A673 (cell line): ENCODE measurements at places on chromosomes 3 and 15.
A peak's percentile ranks its signal among the peaks of the same experiment; 100 is the strongest.

GRCh38 chr3:134132961-134133360 is 103.2 kb upstream of the SLCO2A1 start:
- DNase-seq, result no peak

DNA sequence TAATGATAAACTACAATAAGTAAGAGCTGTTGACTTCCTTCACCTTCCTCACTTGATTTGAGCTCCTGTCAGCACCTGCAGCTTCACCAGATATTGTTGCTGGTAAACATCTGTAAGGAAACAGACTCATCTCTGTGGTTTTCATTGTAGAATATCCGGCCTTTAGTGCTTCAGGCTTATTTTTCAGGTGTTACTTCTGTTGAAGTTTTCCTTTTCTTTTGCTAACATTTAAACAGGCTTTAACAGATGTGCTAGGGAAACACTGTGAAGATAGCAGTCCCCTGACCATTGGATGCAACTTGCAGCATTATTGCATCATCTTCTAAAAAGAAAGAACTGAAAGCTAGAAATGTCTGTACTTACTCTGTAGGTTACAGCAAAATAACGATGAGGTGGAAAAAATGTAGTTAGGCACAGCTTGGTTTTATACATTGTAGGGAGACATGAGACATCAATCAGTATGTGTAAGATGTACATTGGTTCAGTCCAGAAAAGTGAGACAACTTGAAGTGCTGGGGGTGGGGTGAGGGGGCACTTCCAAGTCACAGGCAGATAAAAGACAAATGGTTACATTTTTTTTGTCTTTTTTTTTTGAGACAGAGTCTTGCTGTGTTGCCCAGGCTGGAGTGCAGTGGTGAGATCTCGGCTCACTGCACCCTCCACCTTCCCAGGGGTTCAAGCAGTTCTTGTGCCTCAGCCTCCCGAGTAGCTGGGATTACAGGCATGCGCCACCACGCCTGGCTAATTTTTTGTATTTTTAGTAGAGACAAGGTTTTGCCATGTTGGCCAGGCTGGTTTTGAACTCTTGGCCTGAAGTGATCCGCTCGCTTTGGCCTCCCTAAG is 10.2 kb downstream of the EDEM1 start:
- DNase-seq, result no peak

DNA sequence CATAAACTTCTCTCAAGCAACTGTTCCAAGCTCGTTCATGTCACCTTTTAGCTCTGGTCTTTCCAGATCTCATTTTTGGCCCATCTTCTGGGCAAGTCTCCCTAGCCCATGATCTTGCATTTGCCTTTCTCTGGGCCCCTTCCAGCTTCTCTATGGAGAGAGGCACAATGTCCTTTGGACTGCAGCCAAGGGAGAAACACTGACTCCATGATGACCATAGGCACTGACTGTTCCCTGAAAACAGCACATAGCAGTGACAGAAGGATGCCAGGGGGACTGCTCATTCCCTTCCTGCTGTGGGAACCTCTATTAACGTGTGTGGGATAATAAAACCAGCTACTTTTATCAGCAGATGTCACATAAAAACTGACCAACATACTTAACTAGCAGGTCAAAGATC is 60.3 kb downstream of the STRIT1 start:
- no peak for DNase-seq

- no peak for DNase-seq
Measured at GRCh38 chr15:65055201-65055870, 10.1 kb downstream of the SLC51B start.

DNA sequence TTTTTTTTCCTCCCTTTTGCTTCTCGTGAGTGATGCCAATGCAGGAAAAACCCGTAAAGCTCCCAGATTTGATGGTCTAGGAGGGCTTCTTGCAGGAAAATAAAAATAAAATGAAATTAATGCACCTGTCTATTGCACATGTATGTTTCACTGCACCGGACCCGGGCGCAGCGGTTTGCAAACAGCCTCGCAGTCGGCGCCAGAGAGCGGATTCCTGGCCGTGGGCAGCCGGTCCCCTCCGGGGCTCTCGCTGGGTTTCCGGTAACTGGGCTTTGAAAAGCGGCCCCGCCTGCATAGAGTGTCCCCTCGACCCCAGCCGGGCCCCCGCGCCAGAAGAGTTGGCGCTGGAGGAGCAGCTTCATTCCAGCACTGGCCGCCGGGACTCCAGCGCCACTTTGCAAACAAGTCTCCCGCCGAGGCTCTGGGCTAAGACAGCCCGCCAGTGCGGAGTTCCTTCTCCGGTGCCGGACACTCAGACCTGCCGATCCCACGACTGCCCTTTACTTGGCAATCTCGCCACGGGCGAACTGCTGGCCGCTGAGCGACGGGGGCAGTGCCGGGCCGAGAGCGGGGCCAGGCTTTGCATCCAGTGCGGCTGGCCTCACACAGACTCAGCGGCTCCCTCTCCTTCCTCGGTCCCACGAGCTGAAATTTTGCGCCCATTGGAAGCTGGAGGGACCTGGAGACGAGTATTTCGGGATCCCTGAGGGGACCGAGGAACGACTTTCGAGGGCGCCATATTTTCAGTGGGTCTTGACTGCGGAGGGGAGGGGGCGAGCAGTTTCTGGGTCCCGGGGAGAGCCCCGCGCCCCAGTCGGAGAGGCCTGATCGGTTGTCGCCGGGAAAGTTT is 225.9 kb upstream of the C2CD4B start:
- peak; percentile 45 for DNase-seq

DNA sequence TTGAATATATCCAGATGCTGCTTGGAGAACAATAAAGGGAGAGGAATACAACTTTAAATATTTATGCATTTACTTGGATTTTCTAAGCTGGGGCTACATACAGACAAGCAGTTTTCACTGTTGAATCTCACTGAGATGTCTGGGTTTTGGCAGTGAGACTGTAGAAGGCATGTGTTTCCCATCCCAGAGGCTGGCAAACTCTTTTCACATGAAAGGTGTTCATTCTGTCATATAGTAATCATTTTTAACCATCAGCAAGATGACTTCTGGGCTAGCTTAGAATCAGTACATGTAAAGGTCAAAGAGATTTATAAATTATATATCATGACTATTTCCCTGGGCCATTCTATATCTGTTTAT is 218.7 kb upstream of the SGO1 start:
- DNase-seq, result no peak
